NCI-H1417 (cell line): ENCODE measurements at places on chromosomes 7 and 10.

DNA sequence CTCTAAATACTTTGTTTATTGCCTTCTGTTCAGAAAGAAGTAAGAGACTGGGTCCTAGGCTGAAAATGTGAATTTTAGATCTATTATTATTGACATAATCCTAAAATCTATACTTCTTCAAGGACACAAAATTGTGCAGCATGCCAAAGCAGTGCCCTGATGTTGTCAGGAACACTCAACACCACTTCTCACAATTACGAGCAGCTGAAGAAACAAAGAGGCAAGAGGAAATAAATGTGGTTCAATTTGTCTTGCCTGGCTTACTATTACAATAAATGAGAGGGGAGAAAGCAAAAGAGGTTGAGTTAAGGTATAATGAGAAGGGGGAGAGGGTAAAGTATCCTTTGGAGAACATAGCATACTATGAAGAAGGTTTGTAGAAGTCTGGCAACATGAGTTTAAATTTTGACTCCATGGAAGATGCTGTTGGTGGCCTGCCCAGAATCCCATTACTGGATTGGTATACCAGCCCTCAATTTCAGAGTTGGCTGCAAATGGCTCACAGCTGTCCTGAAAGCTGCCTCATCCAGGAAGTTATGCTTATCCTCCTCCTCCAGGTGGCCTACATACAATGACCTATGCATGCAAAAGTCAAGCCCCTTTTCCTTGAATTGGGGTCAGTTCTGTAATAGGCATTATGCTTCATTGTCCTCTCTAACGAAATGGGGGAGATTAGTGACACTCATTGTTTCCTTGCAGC, 274.6 kb upstream of the SMIM30 start:
- no peak for DNase-seq

- DNase-seq = no peak
Observed at GRCh38 chr10:57621466-57621865, 646.2 kb downstream of the IPMK start.

DNA sequence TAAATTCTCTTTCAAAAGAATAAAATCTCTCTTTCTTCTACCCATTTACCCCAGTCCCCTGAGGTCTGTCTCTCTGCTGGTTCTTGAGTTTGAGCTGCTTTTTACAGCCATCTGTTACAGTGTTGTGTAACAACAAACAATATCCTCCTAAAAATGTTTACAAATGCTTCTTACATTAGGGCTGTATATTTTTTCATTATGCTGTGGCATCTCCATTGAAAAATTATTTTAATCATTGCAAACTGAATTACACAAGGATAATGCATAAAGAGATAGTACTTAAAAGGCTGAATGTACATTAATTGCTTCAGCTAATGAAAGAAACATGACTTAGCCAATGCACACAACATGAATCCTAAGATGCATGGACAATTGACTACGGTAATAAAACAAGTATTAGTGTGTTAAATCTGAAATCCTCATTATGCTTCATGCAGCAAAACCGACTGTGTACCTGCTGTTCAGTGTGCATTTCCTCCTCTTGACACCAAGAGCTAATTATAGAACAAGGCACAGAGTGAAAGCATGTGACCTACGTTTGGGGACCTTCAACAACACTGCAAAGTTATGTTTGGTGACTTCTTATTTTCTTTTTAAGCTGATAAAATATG, 181.7 kb upstream of the RHOBTB1 start:
- DNase-seq = peak; percentile 10

- DNase-seq = no peak
Observed at GRCh38 chr7:156612930-156613329, 27.6 kb upstream of the RNF32 start.

DNA sequence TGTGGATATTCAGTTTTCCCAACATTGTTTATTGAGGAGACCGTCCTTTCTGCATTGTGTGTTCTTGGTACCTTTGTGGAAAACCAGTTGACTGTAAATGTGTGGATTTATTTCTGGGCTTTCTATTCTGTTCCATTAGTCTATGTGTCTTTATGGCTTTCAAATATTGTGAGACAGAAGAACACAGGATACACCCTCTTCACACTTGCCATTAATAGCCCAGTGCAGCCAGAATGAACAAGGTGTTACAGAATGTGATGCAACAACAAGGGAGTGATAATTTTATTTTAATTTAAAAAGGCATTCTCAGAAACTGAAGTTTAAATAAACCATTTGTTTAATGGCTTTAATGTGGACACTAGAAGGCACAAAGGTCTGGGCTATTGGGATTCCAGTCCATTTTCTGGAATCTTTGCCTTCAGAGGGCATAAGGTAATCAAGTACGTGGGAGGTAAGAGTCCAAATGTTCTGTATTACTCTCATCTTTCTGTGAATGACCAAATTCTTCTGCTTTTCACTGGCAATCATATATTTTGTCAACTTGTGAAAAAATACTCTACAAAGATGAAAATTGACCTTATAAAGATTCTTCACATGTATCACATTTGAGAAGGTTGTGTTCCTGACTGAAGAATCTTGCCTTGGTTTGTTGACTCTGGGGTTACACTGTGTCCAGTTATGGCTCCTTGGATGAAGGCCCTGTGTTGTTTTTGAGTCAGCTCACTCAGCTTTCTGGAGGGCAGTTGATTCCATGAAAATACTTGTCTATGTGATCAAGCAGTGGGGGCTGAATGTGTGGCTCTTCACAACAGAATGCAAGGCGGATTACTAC, 962.7 kb downstream of the LRMDA start:
- DNase-seq = no peak
